Activated CD4-positive, alpha-beta T cell treated with anti-CD3 and anti-CD28 coated beads, Interleukin-2, amount 10 ng/mL, durations not matched to agents 7 days and 5 days (primary cell): ENCODE measurements at places on chromosomes 7 and 10.

DNA sequence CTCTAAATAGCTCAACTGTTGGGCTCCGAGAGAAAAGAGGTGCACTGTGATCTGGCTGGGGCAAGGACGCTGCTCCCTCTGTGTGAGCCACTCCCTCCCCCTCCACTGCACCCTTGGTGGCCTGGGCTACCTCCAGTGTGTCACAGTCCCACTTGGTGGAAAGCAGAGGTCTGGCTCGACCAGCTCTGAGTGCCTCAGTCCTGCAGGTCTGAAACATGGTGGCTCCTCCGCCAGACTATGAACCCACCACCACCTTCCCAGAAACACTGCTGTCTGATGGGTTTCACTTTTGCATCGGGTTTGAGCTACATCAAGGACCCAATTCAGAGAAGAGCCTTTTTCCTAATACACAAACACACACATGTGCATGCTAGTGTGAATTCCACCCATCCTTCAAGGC lies 500.1 kb downstream of the RPS24 start:
- DNase-seq: no peak

DNA sequence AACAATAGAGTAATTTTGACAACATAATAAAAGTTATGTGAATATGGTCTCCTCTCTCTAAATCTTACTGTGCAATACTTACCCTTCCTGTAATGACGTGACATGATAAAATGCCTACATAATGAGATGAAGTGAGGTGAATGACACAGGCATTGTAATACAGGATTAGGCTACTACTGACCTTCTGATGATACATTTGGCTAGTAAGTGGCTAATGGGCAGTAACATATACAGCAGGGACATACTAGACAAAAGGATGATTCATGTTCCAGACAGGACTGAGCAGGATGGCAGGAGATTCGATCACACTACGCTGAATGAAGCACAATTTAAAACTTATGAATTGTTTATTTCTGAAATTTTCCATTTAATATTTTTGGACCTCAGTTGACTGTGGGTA lies 4.7 kb downstream of the C10orf88 start:
- no peak for DNase-seq

DNA sequence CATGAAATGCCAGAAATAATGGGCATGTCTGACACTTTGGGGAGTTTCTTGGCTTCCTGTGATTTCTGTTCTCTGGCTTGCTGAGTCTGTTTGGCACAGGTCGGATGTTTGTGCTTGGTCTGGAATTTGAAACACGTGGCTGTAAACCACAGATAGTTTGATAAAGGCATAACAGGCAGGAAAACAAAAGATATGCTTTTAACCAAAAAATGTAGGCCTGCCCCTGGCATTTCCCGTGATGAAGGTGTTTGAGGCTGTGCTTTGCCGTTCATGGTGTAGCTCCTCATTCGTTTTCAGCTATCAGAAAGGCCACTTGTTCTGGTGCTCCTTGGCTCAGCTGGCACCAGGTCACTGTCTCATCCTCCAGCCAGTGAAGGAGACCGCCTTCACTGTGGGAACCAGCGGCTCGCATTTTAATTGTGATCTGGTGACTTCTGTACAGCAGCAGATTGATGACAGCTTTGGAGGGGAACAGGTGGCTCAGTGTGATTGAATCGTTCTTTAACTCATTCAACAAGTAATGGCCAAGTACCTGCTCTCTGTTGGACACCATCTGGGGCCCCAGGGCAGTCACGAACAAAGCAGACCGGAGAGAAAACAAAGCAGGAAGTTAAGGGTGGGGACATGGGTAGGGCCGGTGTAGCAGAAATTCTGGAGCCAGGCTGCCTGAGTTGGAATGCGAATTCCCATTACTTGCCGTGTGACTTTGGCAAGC lies 111.5 kb downstream of the CCNY start:
- DNase-seq: peak; percentile 52

- DNase-seq: no peak
Observed at GRCh38 chr10:112429147-112429546, 17.6 kb downstream of the ZDHHC6 start.

DNA sequence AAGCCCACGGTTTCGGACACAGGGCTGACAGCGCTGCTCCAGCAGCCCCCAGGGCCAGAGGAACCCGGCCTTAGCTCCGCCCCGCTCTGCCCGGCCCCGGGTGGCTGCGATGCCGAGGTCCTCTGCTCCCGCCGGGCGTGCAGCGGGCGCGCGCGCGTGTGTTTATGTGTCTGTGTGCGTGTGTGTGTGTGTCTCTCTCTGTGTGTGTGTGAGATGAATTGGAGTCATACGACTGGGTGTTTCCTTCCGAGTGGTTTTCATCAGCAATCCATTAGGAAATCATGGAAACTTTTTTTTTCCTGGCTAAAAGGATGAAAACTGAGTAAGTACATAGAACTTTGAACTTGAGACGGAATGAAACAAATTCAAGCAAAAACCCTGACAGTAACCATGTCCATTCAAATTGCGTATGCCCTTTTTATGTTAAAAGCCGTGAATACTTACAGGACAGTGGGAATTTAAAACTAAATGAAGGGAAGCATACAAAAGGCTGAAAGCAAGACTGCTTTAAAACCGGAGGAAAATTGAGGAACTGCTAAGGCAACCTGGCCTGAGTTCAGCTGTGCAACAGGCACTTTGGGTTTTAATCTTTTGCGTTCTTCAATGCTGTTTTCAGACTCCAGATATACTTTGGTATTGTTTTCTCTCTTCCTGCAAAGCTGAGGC lies at the start of gene CPED1:
Gene CPED1, plus strand, starts transcription at position 121 of the 666 bp plus-strand sequence. CDS start 911 bp downstream, outside the sequence.
- DNase-seq: peak; percentile 12

DNA sequence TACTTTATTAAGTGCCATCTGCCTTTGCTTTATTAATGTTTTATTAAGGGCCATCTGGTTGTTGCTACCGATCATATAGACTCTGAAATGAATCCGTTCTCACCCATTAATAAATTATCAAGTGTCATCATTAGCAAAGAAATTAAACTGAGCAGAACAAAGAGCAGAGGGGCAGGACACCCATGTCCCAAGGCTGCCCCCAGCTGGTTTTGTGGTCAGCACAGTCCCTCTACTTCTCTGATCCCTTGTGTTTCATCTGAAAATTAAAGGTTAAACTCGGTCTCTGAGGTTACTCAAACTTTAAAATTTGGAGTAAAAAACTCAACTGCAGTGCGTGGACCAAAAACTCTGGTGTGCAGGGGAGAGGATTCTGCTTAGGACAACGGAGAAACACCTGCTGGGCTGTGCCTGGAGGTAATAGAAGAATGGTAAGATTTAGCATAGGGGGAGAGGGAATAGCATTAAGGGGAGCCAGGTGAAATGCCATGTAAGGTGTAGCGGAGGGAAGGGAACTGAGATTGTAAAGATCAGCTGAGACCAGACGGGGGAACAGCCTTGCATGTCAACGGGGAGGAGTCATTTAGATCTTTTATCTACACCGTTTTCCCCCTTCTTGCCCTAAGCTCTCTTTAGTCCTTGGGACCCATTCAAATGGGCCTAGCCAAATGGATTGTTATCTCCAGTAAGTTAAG lies 10.8 kb upstream of the GSDME start:
- no peak for DNase-seq

DNA sequence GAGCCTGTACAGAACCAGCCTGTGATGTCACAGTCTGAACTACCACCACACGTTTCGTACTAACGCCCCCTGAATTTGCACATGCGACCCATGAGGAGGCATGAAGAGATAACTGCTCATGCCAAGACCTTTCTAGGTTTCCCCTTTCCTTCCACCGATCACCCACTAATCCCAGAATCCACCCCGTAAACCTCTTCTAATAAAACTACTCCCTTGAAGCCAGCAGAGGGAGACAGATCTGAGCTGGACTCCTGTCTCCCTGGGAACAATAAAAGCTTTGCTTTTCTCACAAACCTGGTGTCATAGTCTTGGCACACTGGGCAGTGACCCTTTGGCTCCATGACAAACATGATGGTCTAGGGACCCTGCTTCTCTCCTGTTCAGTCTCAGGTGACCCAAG lies 144.5 kb downstream of the FRMD4A start:
- DNase-seq: no peak

DNA sequence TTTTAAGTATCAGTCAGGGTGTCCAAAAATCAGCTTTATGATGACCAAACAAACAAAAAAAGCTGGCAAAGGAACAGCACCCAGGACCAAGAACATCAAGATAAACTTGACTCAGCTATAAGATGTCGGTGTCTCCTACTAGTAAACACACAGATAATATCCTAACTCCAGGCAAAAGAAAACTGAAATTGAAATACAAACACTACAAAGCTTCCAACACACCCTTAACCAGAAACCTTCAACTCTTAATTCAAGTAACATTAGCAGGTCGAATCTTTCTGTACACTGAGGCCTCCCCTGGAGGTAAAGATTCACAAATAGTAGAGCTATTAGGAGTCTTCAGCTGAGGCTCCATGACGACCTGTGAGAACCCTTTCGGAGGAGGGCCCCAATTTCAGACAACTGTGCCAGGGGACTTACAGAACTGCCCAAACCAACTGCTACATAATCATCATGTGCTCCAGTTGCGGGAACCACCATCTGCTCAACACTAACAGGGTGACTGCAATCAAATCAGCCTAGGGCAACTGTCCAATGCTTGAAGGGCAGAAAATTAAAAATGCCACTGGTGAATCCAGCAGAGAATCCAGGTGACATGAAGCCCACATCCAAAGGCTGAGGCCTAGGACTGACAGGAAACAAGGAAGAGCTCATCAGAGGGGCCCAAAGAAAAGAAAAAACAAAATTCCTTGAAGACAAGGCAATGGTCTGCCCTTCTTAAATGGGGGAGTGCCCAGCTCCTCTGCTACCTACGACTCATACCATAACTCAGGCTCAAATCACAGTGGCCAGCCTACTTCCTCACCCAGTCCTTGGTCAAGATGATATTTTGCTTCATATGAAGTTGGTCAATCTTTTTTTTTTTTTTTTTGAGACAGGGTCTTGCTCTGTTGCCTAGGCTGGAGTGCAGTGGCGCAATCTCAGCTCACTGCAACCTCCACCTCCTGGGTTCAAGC lies 20.0 kb downstream of the XPNPEP1 start:
- DNase-seq: peak; percentile 31

DNA sequence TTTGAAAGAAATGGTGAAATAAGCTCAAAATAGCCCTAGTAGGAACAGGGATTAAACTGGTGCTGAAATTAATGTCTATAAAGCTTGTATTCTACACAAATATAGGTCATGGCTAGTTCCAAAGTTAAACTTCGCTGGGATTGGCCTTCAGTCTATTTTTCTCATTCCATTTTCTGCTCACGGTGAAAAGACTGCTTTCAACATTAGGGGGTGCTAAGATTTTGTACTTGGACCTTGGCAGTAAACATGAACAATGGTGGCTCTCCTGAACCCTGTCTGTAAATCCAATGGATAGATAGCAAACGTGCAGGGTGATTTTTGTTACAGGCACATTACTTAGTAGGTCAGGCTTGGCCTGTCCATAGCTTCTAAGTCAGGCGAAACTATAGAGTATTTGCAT lies 36.0 kb upstream of the RSU1 start:
- peak; percentile 16 for DNase-seq

GRCh38 chr7:51321961-51322515 lies 5.4 kb upstream of the COBL start:
- DNase-seq: no peak

DNA sequence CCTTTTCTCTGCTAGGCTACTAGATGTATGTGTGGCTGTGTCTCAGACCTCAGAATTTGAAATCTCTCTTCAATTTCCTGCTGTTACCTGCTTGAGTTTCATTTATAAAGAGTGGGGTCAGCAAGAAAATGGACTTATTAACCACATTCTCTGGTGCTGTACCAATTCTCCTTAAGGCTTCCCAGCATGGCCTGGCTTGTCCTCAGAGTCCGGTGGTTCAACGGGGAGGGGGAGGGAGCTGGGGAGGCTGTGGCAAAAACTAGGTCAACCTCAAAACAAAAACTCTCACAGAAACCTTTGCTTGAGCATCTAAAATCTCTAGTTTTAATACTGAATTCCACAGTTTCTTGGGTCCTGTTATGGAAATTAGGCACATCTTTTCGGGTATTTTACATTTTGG lies 389.1 kb upstream of the COBL start:
- no peak for DNase-seq

- DNase-seq: no peak
Observed at GRCh38 chr7:2626498-2627117, 5.2 kb upstream of the TTYH3 start.

DNA sequence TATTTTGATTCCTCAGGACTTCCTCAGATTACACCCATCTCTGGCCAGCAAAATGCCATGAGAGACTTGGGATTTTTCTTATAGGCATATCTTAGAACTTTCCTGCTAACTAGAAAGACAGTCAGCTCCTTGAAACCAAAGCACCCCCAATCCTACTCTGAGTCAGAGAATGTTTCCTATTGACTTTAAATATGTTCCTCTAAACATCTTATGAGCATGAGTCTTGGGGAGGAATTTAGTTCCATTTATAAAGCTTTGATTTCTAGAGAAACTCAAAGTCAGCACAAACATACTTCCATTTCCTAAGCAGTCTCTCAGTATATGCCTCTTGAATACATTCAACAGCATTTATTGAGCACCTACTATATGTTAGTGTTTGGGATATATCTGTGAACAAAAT lies 128.5 kb downstream of the INHBA start:
- no peak for DNase-seq

GRCh38 chr7:151085691-151086620 lies at the start of gene AGAP3:
AGAP3 (plus strand) TSS chr7:151086475; CDS start chr7:151086742, 267 bp downstream.
- peak; percentile 51 for DNase-seq

DNA sequence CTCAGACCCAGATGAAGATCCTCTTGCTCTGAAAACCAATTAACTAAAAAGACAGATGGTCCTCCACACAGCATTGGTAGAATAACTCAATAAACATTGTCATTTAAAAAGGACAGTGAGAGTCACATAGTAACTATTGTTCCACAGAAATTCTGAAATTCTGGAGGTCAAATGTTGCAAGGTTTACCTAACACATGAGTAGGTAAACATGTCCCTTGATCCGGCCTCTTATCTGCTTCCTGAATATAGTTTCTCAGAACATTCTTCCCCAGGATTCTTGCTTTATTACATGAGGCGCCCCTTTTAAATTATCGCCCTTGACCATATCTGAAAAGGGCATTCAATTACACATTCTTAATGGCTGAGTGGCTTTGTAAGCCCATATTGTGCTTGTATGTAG lies 270.7 kb downstream of the SEMA3D start:
- DNase-seq: no peak

DNA sequence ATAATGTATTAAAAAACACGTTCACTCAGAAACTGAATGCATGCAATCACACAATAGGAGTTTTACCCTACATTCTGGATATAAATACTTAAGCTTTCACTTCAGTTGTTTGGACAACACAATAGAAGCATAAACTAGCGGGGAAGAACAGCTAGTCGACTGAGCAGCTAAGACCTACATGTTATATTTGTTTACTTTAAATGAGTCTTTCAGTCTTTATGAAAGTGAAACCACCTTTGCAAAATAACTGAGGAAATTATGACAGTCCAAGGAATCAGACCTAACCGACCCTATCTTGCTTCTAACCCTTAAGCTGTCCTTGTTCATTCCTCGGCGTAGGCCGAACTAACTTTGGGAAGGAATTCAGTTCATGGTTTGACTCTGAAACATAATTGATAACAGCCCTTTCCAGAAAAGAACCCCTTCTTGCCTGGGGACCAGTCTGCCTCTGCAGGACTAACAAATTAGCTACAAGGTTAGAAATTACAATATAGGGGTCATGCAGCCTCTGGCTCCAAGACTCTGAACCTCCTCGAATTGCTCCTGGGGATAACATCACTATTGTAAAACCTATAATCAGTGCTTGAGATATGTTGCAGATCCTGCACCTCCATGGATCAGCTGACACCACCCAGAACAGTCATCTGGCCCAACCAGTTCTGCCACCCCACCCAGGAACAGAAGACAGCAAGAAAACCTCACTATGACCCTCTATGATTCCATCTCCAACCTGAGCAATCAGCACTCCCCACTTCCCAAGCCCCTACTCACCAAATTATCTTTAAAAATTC lies 185.1 kb upstream of the KLF6 start:
- no peak for DNase-seq

GRCh38 chr10:128855618-128856428 lies 611.2 kb upstream of the MGMT start:
- DNase-seq: no peak
